ENCODE measurements at places on chromosomes 2 and 18.

GRCh38 chr18:73218293-73218692 lies 350.5 kb upstream of the NETO1 start:
- DNase-seq = no peak

DNA sequence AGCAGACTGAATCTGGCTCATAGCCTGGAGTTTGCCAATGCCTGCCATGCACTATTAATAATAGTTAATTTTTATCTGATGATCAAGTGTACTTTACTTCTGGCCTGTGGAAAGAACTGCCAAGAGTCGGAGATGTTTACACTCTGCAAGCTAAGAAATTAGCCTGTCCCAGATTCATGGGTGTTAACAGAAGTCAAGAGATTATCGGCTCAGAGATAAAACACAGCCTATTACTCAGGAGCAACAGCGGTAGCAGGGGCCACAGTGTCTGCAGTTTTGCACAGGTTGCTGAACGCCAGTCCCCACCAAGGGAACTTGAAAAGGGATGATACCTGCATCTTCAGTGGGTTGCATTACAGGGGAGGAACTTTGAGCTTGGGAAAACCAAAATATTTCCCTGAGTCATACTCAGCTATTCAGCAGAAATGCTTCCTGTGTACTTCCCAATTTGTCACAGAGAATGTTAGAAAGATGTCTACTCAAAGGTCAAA lies 4.3 kb upstream of the ADI1 start:
- no peak for DNase-seq

DNA sequence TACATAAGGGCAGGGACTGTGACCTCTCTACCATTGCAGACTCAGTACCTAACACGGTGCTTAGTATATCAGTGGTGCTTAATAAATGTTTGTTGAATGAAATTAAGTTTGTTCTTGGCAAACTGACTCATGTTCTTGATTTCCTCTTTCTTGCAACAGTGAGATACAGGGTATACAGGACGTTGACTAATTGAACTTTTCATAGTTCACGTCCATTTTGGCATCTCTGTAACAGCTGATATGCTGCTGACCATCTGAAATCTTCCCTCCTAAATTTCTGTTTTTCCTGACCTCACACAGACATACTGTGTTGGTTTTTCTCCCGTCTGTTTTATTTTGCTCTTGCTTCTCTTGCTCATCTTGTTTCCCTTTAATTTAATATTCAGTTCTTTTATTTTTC lies 44.2 kb downstream of the LHCGR start:
- DNase-seq = no peak

DNA sequence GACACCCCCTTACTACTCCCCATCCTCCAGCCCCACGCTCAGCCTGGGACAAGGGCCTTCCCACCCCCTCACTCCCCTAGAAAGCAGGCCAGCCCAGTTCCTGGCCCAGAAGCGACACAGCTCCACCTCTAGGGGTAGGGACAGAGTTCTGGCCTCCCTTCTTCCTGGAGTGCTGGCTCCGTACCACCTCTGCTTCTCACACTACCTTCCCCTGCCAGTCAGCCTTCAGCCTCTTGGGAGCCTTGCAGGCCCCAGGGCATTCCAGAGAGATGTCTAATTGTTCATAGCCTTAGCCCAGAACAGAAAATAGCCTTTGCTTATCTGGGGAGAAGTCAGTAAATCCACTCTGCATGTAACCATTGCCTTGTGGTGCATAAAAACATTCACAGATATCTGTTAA lies 13.1 kb upstream of the CATIP start:
- DNase-seq = no peak

GRCh38 chr18:13511961-13512577 lies 214.3 kb downstream of the FAM210A start:
- DNase-seq = no peak

- DNase-seq = no peak
Measured at GRCh38 chr2:55361465-55362189, 58.0 kb downstream of the CCDC88A start.

- no peak for DNase-seq
Measured at GRCh38 chr2:161357097-161357496, 48.9 kb downstream of the PSMD14 start.

- no peak for DNase-seq
Measured at GRCh38 chr18:50933684-50934083, 34.2 kb upstream of the ELAC1 start.

DNA sequence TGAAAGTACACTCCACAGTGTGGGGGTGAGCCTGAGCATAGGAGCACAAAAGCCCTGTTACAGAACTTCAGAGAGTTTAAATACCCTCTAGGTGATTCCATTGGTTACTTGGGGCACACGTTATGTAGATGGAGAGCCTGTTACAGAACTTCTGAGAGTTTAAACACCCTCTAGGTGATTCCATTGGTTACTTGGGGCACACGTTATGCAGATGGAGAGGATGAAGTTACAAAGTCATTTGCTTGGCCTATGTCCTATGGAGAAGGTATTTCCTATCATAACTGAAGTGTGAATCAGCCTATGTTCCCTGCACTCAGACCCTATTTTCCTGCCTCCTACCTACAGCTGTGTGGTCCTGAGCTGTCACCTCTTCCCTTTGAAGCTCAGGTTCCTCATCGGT lies 3.8 kb upstream of the CAPN10 start:
- no peak for DNase-seq

GRCh38 chr18:47969816-47970215 lies 39.4 kb upstream of the SMAD2 start:
- DNase-seq = no peak

GRCh38 chr2:54194761-54195750 lies 61.0 kb downstream of the TSPYL6 start:
- no peak for DNase-seq

DNA sequence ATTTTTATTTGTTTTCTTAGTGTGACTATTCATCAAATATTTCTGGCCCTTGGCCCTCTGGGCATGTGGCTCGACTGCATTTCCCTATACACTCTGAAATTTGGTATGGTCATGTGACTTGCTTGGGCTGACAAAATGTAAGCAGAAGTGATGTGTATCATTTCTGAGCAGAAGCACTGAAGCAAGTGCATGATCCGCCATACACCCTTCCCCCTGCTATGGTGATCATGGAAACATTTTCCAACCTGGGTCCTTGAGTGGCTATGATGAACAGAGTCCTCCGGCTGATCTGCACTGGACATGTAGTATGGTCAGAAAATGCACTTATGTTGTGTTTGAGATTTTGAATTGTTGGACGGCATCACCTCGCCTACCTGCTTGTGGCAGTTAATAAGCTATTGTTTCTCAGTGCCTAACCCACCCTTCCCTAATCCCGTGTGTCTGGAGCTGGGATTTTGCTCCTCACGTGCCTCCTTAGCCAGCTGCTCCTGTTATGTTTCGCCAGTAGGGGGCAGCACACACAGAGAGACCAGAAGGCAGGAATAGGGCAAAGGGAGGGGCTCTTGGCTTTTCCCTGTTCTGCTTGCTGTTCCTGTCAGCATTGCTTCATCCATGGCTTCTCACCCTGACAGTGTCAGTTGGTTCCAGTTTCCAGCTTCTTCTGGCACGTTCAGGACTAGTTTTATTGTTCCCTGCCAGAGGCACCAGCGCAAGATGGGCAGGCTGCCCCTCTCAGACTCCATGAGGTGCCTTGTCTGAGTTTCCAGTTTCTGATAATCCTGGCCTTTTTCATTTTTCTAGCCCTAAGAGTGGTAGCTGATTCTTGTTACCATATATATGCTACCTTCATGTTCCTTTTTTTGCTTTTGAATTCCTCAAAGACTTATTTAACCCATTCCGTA lies 207.4 kb downstream of the ARL6IP6 start:
- peak; percentile 3 for DNase-seq

DNA sequence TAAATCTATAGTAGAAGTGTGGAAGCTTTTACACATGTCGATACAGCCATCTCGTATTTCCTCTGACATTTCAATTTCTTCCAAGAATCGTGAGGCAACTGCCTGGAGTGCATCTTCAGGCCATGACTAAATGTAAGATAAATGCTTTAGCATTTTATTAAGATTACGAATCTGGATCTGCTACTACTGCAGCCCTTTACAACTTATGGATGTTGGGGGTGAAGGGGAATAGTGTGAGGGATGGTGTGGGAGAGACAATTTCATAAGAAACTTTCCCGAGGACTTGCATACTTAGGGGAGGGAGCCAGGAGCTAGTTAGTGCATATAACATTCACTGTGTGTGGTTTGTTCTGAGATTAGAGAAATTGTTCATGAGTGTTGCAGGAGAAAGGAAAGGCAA lies 204.8 kb downstream of the SLC39A10 start:
- no peak for DNase-seq

DNA sequence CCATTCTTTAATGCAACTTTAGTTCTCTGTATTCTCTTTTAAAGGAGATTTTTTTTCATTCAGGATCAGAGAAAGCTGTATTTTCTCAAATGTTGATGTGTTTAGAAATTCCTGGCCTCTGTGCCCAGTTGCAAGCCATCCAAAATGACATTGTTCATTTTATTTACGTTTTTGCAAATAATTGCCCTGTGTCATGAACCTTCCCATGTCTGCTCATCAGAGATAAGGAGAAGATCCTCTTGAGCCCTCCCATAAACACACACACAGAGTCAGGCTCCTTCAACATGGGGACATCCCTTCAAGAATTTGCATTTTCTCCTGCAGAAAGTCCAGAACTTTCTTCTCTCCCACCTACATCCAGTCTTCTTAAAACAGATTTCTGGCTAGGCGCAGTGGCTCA lies 258.8 kb downstream of the GBX2 start:
- no peak for DNase-seq

DNA sequence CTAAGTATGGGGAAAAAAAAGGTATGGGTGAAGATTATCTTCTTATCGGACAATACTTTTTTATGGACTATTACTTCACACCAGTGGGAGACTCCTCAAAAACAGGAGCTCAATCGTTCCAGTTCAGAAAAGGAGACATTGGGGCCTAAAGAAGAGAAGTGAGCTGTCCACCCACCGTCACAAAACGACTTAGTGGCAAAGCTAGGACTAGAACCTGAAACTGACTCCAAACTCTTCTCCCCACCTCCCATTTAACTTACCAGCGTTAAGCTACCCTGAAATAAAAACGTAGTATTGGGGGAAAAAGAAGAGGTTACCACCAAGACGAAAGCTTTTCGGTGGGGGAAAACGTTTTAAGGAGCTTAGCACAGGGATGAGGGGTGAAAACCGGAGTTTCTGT lies 503 bp downstream of the GTF3C3 start:
- DNase-seq = no peak

DNA sequence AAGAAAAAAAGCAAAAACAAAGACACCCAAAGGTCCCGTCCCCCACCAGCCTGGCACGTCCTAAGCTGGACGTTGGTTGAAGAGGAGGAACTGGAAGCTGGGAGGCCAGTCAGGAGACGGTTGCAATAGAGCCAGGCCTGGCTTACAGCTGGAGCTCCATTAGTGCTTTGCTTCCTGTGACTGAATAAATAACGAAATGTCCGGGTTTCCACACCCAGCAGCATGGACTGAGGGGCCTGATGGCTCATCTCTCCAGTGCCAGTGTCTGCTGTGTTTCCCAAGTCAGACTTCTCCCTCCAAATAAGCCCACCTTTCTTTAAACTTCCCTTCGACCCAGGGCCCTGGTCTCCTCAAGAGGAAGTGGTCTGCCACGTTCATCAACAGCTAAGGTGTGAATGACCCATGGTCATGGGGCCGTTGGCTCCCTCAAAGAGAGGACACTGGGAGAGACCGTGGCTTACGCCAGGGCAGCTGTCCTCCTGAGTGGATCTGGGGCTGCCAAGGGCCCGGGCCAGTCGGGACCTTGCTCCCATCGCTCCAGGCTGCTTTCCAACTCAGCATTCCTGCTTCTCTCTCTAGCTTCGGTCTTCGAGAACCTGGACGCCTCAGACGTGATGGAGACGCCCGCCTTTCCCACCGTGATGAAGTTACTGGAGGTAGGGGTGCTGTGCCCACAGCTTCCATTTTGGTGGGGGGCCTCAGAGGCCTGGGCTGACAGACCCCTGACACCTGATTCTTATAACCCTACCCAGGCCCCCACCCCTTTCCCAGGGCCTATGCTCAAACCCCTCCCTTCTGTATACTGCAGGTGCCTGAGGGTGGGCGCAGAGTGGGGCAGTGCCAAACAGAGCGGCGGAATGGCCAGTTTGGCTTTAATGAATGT lies 44.9 kb downstream of the MYO7B start:
- no peak for DNase-seq

DNA sequence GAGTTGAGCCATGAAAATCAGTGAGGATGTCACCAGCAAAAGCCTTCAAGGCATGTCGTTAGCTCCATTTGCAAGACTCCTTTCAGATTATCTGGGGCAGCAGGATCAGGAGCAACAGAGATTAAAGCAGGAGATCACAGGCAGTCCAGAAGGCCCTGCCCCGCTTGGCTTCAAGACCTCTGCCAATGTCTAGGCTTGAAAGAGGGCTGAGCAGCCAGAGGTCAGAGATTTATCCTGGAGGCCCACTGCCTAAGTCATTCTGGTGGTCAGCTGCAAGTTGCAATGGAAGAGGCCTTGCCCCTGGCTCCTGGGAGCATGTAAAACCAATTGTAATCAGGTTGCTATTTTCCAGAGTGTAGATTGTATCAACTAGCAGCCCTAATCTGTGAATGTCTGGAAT lies 416.5 kb downstream of the BCL11A start:
- DNase-seq = no peak

GRCh38 chr2:16334366-16334765 lies 331.3 kb downstream of the CYRIA start:
- no peak for DNase-seq

GRCh38 chr18:8040021-8040420 lies 472.9 kb downstream of the PTPRM start:
- no peak for DNase-seq

DNA sequence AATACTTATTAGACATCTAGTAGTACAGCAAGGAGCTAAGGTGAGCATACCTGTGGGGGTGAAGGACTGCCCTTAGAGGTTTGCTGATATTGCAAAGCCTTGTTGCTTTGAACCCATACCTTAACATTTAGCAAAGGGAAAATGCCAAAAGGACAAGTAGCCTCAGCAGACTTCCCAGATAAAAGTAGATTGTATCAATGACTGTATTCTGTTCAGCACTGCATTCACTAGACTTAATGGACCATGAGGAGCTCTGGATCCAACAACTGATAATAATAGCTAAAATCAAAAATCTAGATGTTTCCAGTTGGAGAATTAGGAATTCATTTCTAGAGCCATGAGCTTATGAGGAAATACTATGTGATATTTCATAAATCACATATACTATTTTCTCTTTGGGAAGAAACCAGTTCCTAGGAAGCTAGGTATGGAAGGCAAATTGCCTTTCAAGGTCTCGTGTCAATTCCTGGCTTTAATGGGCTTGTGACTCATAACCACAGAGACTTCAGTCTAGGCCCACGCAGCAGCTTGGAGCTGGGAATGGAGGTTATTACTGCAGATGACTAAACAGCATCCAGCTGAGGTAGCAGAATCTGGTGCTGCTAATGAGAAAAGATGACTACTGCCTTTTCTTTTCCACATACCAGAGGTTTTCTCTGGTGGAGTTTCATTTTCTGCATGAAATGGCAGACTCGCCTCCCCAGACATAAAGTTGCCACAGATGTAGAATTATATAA lies 191.2 kb upstream of the NABP1 start:
- no peak for DNase-seq

GRCh38 chr2:220011859-220012258 lies 384.4 kb downstream of the SLC4A3 start:
- DNase-seq = no peak
